Kidney (tissue), 22 donors: ENCODE measurements at places on chromosomes 4 and X. TPM values are rescaled to one million over a fixed set of nuclear protein-coding genes. Genes with fewer than 3 reads are reported as not detected.

DNA sequence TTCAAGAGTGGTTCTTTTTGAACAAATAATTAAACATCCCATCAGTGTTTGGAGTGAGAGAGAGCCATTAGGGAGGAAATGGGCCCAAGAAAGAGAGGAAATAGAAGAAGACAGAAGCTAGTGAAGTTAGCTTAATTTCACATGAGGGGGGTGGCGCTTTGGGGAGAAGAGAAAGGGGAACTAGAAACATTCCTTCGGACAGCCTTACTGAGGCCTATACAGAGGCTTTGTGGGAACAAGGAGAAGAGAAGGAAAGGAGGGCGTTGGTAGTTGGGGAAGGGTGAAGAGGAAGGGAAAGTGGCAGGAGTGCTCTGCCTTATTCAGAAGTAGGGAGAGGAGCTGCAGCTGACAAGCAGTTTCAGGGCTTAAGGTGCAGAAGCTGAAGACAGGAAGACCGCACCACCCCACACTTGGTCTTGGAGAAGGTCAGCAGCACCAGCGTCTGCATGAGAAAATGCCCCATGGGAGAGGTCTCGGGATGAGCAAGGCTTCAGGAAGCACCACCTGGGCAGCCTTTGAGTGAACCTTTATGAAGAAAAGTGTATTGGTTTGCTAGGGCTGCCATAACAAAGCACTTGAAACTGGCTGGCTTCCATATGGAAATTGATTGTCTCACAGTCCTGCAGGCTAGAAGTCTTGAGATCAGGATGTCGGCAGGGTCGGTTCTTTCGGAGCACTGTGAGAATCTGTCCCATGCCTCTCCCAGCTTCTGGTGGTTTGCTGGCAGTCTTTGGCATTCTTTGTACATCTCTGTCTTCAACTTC is 85.1 kb downstream of the KIT start:
- no peak for DNase-seq

F9 gene
- not detected for total RNA-seq

- no peak for DNase-seq
These were observed 39.3 kb downstream of the RTL9 start for GRCh38 chrX:110397904-110398303.

DNA sequence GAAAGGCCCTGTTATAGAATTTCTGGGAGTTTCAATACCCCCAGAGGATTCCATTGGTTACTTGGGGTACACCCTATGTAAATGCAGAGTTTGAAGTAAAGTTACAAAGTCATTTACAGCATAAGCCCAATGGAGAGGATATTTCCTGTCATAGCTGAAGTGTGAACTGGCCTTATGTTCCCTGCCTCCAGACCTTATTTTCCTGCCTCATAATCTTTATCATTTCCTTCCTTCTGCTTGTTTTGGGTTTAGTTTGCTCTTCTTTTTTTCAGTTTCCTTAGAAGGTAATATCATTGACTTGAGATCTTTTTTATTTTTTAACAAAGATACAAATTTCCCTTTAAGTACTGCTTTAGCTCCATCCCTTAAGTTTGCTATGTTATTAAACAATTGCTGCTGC is 85.4 kb downstream of the PPEF1 start:
- no peak for DNase-seq

DNA sequence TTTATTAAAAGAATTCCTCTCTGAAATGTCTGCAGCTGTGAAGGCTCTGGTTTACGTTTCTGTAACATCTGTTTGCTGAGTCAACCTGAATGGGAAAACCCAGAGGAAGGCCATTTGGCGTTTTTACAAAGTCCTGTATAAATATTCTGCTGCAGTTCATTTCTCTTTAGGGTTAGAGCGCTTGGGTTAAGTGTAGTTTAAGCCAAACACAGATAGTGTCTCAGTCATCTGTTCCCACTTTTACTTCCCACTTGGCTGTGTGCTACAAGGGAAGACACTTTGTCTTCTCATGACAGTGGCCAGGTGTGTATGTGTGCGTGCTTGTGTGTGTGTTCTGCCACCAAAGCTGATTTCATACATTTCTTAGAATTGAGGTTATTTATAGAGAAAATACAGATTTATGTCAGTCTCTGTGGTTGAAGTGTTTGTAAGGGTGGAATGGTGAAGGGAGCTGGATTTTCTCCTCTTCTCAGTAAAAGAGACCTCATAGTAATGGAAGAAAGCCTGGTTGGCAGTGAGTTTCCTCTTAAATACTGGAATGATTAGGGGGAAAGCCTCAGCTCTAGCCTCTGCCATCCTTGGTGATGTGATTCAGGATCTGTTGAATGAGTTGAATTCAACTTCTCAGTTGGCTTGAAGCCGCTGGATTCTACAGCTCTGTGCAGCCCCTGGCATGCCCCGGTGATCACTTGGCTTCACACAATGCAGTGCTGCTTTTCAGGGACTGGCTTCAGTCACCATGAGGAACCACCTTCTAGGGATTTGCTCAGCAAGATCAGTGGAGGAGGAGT is 50.6 kb downstream of the JADE1 start:
- no peak for DNase-seq

- DNase-seq: no peak
These were observed 646.0 kb upstream of the PITX2 start for GRCh38 chr4:111268769-111269414.

DNA sequence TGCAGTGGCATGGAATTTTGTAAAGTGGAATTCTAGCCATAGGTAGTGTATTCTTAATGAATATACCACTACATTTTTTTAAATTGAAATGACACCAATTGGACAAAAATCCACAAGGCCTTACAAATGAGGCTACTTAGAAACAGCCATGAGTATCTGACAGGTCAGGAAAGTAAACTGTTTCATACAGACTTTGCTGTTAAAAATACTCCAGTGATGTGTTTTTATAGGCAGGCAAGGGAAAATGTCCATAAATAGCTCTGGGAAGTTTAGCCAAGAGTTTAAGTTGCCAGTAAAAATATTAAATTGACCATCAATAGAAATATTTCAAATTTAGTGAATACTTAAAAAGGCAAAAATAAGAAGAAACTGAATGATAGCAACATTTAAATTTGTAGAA is 41.8 kb upstream of the PDLIM5 start:
- no peak for DNase-seq

- no peak for DNase-seq
These were observed 90.7 kb upstream of the SORBS2 start for GRCh38 chr4:185902654-185903053.

DNA sequence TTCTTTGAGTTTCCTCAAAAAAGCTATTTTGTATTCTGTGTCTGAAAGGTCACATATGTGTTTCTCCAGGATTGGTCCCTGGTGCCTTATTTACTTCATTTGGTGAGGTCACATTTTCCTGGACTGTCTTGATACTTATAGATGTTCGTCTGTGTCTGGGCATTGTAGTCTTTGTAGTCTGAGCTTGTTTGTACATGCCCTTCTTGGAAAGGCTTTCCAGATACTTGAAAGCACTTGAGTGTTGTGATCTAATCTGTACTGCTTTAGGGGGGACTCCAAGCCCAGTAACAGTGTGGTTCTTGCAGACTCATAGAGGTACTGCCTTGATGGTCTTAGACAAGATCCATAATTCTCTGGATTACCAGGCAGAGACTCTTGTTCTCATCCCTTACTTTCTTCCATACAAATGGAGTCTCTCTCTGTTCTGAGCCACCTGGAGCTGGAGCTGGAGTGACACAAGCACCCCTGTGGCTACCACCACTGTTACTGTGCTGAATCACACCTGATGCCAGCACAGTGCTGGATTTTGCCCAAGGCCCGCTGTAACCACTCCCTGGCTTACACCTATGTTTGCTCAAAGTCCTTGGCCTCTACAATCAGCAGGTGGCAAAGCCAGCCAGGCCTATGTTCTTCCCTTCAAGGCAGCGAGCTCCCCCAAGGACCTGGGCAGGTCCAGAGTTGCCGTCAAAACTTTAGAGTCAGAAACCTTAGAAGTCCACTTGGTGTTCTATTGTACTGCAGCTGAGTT is 72.3 kb upstream of the EFHC2 start:
- no peak for DNase-seq

CSN1S1 gene
- total RNA-seq: not detected

DNA sequence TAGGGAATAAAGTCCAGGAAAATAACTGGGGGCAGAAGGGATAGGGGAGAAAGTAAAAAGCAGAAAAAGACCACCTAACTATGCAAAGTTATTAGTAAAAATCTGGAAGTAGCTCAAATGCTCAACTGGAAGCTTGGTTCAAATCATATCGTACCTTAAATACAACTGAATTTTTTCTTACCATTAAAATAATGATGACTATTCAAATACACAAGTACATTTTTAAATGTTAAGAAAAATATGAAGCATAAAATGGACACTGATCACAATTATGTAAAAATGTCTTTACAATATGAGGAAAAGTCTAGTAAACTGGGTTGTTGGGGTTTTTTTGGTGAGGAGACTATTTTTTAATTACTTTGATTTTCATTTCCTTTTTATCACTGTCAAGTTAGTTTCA is 3.1 kb downstream of the BRWD3 start:
- no peak for DNase-seq

- no peak for DNase-seq
These were observed 26.7 kb upstream of the BMP2K start for GRCh38 chr4:78749258-78749971.

DNA sequence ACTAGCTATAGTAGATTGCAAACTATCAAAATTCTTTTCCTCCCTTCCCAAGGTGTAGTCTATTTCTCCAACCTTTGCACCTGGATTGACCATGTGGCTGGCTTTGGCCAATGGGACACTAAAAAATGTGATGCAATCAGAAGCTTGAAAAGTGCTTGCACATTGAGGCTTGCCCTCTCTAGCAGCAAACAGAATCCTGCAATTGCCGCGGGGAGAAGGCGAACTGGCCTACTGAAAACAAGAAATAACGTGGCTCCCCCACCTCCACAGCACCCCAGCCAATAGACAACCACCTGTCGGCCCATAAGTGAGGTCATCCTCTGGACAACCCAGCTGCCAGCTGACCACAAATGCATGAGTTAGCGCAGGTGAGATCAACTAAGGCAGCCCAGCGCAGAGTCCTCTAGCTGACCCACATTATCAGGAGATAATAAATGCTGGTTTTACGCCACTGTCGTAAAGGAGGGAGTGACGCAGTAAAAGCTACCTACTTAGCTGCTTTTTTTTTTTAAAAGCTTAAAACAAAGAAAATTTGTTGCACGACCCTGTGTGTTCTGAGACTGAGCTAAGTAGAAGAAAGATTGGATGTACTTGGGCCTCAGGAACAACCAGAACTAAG is 95.2 kb downstream of the GK start:
- no peak for DNase-seq

DNA sequence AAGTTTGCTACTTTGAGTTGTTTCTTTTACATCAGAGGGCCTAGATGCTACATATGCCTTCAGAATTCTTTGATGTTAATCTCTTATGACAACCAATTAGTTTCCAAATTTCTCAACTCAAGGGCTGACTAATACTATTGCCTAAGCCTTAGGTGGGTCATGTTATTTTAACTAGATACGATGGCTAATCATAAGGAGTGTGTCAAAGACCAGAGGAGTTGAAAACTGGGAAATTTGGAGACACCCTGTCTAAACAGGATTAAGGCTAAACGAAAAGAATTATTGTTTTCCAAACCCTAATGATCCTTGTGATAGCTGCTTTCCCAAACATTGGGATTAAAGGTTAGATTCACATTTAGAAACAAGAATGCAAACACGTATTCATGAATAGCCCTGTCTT is 228.5 kb downstream of the PCDH7 start:
- DNase-seq: no peak

DNA sequence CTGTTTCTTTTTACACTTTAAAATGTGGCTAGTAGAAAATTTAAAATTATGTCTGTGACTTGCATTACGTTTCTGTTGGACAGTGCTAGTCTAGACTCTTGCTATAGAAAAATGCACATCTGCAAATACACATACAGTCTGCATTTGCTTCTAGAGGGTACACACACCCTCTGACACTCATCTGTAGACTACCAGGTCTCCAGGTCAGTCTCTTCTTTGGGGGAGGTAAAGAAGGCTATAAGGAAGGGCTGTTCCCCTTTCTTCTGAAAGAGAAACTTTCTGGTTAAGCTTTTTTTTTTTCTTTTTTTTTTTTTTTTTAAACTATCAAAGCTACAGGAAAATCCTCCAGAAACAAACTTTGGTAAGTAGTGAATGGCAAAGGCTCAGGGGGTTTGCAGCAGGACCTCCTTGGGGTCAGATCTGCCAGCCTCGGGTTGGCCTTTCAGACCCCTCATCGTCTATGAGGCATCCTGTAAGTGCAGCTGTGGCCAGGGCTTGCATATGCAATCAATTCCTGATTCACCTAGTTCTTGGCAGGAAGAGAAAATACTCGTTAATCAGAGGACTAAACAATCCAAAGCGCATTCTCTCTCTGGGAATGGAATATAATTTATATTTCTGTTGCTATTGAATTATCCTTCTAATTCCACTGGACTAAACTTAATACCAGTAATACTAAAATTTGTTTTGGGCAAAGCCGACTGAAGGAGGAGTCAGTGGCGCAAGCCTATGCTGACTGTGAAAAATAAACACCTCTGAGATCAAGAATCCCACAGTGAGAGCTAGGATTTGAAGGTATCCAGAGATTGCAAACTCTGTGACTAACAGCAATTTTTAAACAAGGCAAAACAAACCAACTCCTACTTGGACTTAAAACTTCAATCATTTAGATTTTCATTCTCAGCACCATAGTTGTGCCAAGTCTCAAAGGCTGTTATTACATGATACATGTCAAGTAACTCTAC is 109.3 kb upstream of the TBC1D9 start:
- DNase-seq: no peak

- DNase-seq: no peak
These were observed 103.0 kb downstream of the AFF1 start for GRCh38 chr4:87037671-87038334.

ZFYVE28 gene
- 18.9 TPM for total RNA-seq

GRCh38 chr4:39043861-39044363 is 11.7 kb upstream of the TMEM156 start:
- DNase-seq: no peak

- peak; percentile 80 for DNase-seq
These were observed 6.8 kb upstream of the SASH3 start for GRCh38 chrX:129772796-129773431.

DNA sequence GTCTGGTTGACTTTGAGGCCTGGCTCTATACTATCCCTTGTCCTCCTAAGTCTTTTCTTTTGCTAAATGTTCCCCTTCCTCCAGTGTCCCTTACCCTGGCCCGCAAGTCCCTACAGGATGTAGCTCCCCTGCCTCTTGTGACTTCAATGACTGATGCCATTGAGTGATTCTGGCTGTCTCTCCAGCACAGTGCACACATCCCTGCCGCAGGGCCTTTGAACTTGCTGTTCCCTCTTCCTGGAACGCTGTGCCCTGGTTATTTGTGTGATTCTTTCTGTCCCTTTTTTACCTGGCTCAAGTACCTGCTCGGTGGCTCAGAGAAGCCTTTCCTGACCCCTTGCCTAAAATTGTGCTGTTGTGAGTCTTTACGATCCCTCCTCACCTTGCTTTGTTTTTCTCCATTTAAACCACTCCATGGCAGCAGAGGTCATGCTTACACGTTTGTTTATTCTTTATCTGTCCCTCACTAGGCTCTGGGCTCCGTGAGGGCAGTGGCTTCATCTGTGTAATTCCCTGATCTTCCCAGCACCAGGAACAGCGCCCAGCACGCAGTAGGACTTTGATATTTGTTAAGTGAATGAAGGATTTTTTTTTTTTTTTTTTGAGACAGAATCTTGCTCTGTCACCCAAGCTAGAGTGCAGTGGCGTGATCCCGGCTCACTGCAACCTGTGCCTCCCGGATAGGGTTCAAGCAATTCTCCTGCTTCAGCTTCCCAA is 17.6 kb downstream of the MSX1 start:
- no peak for DNase-seq

GRCh38 chr4:111326450-111326849 is 703.6 kb upstream of the PITX2 start:
- no peak for DNase-seq
